ENCODE measurements at places on chromosomes 7 and 10.
A peak's percentile ranks its signal among the peaks of the same experiment; 100 is the strongest.

- DNase-seq: peak; percentile 16
These were observed 188.6 kb downstream of the ETV1 start for GRCh38 chr7:13800694-13801448.

GRCh38 chr7:50367570-50367969 is 63.1 kb downstream of the IKZF1 start:
- peak; percentile 82 for DNase-seq

DNA sequence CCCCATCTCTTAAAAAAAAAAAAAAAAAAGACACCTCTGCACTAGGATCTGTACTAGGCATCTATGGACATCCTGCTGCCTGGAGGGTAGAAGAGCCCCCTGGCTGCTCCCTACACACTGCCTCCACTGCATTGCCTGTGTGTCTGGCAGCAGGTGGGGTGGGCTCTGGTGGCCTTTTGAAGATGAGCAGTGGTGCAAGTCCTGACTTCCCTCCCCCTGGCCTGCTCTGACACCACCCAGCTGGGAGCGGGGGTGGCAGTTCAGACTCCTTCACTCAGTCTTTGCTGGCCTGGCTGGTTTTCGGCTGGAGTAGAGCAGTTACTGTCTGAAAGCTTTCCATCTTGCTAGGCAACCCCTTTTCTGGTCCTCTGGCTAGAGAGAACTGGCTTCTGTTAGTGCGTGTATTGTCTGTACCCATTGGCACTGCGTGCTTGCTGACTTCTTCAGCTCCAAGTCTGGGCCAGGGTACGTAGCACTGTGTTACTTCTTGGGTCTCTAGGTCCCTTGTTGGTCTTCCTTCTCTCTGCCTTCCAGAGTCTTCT is 17.6 kb downstream of the C10orf62 start:
- DNase-seq: no peak

DNA sequence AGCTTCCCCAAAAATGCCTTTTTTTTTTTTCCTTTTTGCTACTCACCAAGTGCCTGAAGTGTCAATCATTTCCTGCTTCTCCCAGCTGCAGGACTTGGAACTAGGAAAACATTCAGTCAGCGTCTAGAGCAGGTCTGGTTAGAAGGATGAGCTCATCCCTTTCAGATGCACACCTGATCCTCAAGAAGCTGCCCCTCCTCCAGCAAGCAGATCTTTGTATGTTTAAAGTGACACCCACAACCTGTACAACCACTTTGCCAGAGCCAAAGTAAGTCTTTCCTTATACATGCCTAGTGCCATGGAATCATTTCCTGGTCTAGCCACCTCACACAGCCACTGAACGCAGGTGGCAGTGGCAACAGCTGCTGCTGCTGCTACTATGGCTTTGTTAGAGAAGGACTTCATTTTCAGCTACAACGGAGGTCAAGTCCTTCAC is 10.4 kb upstream of the USP54 start:
- no peak for DNase-seq

- DNase-seq: no peak
These were observed 60.3 kb downstream of the GLI3 start for GRCh38 chr7:42176724-42177101.

DNA sequence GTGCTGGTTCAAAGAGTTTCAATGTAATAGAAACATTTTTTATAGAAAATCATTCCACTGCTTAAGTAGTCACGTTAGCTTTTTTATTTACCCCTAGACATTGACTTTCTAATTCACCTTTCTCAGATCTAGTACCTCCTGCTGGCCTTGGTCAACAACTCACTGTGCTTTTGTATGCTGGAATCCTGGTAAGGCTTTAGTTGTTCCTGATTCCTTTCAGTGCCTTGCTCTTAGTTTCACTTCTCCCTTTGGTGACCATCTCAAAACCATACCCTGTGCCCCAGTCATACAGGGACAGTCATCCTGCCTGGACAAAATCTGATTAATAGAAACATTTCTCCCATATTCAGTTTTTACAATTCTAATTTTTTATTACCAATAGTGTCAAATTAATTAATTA is 130.2 kb downstream of the GPR37 start:
- DNase-seq: no peak

- DNase-seq: no peak
These were observed 7.1 kb upstream of the FAM107B start for GRCh38 chr10:14781763-14782162.

GRCh38 chr7:83155407-83155806 is 7.3 kb downstream of the PCLO start:
- no peak for DNase-seq

DNA sequence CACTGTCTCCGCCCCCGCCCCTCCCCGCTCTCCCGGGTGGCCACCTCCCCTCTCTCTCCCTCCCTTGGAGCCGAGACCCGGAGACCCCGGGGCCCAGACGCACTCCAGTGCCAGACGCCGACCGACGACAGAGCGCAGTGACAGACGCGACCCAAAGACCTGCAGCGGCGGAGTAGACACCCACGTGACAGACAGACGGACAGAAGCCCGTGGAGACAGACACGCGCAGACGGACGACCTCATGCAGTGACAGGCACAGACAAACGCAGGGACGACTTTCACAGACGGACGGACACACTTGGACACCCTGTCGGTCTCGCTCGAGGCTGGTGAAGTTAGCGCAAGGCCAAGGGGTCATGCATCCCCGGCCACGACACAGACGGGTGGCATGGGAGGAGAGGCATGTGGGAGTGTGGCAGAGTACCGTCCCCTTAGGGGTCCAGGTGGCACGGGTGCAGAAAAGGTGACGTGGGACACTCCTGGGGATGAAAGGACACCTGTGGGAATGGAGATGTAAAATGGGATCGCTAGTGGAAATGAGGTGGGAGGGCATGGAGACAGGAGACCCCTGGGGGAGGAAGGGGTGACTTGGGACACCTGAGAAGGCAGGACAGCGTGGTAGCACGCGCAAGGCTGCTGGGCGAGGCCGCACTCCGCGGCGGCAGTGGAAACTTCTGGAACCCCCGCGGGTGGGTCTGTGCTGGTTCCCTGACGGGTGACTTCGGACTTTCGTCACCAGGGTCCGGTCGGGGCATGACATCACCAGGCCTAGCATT is 456 bp upstream of the ACHE start:
- no peak for DNase-seq

DNA sequence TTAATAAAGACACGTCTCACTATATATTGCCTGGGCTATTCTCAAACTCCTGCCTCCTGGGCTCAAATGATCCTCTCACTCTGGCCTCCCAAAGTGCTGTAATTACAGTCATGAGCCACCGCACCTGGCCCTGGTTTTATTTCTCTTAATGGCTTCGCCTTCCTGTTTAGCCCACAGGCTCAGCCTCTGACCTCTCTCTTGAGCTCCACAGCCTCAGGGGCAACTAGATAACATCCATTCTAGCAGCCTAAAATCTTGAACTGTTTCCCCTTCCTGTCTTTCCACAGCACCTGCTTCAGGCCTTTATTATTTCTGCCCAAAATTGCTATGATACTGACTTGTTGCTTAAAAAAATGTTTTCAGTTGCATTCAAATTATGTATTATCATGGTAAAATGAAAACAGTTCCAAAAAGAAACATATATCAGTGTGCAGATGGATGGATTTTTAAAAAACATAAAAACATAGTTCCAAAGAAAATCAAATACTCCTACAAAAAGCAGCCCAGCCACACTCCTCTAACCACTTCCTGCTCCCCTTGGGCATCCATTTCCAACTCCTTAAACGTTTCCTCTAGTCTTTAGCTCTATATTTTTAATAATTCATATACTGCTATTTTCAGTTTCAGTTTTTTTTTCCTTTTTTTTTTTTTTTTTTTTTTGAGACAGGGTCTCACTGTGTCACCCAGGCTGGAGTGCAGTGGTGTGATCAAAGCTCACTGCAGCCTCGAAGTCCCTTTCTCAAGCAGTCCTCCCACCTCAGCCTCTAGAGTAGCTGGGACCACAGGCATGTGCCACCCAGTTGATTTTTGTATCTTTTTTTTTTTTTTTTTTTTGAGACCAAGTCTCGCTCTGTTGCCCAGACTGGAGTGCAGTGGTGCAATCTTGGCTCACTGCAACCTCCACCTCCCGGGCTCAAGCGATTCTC is 5.1 kb upstream of the BAZ1B start:
- peak; percentile 13 for DNase-seq

DNA sequence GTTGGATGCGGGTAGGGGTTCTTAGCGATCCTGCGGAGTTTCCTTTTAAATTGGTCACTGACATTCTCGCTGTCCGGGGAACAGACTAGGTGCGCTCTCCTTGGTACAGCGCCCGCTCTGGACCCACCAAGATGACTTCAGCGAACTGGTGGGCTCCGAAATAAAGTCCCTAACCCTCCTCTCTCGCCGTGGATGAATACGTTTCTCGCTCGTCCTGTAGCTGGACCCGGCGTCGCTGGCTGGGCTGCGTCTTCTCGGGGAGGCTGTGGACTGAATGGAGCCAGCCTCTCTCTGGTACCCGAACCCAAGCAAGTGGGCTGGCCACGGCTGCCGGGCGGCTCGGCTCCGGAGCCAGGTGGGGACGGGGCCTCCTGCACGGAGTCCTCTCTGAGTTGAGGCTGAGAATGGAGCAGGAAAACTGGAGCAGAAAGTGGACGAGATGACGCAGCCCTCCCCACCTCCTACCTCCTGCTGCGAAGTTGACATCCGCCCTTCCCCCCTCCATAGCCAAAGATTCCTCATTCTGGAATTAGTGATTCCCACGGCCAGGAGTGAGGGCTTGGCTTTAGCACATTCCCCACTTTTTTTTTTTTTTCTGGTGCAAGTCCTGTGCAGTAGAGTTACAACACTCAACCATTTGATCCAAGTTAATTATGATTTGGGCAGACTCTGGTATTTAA is 1.5 kb downstream of the UNC5B start:
- no peak for DNase-seq

DNA sequence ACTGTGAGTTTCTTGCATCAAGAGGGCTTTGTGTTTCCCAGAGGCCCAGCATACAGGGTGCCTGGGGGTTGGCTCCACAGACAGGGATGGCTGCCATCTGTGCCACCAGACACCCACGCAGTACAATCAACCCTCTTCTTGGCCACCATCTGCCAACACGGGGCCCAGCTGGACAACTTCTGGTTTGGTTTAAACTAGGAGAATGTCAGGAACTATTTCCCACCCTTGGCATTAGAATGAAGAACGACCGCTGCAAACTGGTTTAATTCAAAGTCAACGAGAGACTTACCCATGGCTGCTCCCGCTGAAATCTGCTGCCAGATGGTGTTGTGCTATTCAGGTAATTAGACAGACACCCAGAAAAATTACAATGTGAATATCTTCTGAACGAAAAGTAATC is 27.8 kb downstream of the NMT2 start:
- DNase-seq: no peak

- no peak for DNase-seq
These were observed 9.3 kb upstream of the IL2RA start for GRCh38 chr10:6071181-6072175.

DNA sequence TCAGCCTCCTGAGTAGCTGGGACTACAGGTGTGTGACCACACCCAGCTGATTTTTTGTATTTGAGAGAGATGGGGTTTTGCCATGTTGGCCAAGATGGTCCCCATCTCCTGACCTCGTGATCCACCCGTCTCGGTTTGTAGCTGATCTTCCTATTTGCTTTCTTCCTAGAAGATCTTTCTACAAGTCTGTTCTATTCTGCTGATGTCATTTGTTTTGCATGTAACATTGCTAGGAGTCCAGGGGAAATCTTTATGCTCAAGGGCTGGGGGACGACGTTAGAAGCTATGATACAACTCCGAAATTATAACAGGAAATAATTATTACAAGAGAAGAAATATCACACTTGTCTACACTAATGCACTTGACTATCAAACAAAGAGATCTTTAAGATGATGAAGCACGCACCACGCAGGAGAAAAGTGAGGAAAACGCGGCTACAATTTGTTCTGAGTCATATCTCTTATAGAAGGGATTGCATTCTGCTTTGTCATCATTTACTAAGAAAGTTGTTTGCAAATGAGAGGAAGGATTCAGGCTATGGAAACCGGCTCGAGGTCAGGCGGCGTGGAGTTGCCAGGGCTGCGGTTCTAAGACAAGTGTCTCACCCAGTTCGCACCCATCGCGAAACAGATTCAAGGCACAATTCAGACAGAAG is 103.0 kb upstream of the CARD11 start:
- peak; percentile 21 for DNase-seq

DNA sequence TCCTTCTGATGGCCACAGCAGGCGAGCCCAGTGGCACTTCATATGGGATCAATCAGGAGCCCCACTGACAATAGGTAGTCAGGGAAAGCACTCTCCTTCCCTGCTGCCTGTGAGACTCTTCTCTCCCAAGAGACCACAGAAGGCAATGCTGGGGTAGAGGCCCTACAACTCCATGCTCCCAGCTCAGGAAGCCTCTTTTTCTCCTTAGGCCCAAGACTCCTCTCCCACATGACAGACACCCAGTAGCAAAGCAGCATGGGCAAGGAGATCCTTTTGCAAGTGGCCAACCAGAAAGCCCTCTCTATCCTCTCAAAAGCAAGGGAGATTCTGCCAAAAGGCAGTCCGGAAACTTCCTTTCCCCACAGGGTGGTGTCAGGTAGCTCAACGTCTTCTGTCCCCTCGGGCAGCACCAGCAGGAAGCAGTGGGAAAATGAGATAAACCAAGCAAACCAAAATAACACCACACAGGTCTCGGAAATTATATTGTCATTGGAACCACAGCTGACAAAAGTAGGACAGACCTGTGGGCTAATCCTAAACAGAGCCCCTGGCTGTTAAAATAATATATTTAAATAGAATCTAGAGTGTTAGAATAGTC is 172.7 kb upstream of the GDF10 start:
- DNase-seq: no peak

- DNase-seq: no peak
These were observed 51.4 kb upstream of the SCIN start for GRCh38 chr7:12518920-12519681.

DNA sequence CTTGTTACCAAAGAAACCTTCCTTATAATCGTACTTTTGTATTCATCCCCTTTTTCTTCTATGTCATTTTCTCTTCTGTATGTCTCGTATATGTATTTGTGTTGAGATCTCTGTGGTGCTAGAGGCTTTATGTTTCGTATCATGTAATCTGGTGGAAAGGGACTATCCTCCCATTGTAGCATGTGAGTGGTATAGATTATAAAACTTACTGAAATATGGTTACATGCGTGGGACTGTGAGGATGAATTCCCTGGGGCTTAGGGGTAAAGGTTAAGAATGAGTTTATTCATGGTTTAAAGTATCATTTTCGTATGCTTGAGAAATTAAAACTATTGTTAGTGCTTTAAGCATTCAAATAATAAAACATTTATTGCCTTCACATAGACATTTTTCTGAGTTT is 141.9 kb downstream of the ANKRD7 start:
- no peak for DNase-seq

GRCh38 chr10:77943121-77943901 is 16.8 kb upstream of the DLG5 start:
- DNase-seq: peak; percentile 14

- DNase-seq: no peak
These were observed 22.6 kb upstream of the CNPY1 start for GRCh38 chr7:155568842-155569494.

- DNase-seq: no peak
These were observed 107.2 kb downstream of the FGFR2 start for GRCh38 chr10:121490871-121491519.

DNA sequence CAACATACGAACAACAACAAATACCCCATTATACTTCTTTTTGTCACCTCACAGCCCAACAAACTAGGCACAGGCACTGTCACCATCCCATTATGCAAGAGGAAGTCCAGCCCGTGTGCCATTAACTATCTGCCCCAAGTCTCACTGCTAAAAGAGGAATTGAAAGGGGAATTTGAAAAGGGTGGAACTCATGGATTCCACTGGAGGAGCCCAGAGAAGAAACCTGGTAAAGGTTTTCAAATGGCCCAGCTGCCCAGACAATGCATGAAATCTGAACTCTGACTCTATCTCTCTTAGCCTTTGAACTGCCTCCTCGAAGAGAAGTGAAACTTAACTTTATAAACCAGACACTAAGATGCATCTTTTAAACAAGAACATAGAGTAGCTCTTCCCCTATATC is 130.0 kb downstream of the PLXNA4 start:
- DNase-seq: no peak
